Lower leg skin (tissue), 4 donors: ENCODE measurements at places on chromosomes 7 and 10.
A peak's percentile ranks its signal among the peaks of the same experiment; 100 is the strongest.

- DNase-seq, result no peak
Measured at GRCh38 chr10:116715839-116716377, 26.5 kb downstream of the HSPA12A start.

DNA sequence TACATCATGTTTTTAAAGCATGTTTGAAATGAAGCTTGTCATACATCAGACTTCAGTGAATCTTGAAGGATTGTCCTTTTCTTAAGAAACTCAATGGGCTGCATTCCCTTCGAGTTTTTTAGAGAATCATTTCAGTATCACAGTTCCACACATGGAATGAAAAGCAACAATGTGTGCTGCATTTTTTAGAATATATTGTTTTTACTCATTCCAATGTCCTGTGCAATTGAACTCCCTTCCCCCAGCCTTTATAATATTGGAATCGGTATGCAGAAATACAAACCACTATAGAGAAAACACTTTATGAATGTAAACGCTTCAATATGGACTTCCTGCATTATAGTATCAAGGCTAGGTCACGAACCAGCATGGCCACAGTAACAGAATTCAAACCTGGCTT lies 634.4 kb downstream of the GATA3 start:
- DNase-seq, result no peak

GRCh38 chr10:69651362-69651761 lies 21.3 kb downstream of the FAM241B start:
- no peak for DNase-seq

DNA sequence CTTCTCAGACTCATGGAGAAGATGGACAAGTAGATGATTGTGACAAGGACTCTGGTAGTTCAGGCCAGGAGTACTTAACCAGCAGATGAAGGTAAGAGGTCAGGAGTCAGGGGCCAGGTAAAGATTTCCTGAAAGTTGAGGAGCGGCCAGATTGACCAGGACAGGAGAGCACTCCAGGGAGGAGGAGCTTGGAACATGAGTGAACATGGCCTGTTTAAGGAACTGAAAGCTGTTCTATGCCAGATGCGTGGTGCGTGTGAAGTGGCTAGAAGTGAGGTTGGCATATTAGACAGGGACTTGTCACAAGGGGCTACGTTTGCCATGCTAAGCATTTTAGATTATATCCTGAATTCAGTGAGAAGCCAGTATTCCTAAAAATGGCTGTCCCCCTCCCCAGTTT lies 157.2 kb downstream of the WNT2 start:
- DNase-seq, result no peak

DNA sequence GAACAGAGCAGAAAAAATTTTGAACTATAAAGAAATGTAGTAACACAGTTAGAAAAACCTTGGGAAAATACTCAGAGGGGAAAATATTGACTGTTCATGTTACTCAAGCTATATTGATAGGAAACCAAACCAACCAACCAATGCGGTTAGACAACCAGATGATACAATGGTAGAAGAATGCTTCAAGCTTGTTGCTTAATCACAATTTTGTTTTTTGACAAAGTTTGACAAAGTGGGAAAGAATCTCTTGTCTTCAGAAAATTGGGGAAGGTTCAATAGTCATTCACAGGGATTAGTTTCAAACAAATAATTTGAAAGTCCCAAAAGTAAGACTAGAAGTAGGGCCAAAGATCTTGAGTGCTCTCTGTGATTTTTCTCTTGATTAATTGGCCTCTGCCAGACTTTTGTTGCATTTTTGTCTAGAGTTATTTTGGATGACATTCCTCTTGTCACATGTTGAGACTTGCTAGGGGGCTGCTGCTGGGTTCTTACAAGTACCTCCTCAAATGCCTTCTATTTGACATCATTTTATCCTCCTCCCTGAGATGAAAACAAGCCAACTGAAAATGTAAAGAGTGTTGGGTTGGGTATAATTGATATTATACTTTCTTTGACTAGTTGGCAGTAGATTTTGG lies 233.1 kb upstream of the PHYHIPL start:
- no peak for DNase-seq

- DNase-seq, result peak; percentile 70
Measured at GRCh38 chr7:1817061-1817712, 147.1 kb downstream of the ELFN1 start.

DNA sequence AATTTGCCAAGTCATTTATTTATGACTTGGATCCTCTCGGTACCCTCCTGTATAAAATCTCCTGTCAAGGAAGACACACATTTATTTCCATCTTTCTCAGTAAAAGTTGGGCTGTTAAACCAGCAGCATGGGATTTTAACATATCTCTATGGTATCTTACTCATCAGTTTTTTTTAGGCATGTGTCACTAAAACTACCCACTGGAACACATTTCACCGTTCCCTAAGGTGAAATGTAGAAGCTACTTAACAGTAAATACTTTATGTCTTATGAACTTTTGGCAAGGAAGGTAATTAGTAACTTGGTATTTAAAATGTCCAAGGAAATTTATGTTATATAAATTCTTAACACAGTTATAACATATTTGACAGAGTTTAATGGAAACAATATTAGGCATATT lies 152.5 kb upstream of the HDAC9 start:
- DNase-seq, result no peak

DNA sequence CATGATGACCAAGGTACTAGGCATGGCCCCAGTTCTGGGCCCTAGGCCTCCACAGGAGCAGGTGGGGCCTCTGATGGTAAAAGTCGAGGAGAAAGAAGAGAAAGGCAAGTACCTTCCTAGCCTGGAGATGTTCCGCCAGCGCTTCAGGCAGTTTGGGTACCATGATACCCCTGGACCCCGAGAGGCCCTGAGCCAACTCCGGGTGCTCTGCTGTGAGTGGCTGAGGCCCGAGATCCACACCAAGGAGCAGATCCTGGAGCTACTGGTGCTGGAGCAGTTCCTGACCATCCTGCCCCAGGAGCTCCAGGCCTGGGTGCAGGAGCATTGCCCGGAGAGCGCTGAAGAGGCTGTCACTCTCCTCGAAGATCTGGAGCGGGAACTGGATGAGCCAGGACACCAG lies 7.4 kb downstream of the ZSCAN21 start:
- DNase-seq, result no peak

GRCh38 chr7:101817471-101818286 lies at the start of gene CUX1:
Gene CUX1 (plus strand): TSS chr7:101817626. CDS start chr7:101817640, 14 bp downstream.
- DNase-seq, result peak; percentile 87

DNA sequence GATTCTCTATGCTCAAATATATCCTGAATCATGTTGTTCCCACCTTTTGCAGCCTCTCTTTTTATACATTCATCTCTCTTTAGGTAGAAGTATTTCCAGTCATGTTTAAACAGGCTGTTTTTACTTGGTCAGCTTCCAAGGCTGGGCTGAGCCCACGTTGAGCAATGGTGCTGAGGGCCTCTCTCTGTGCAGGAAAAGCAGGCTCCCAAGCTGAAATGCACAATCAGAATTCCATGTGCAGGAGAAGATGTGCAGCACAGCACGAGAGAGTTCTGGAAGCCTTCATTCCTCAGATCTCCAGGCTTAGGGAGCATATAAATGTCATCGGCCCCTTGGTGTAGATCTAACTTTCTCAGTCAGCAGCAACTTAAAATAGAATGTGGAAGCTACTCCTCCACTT lies 588.5 kb downstream of the TNS3 start:
- DNase-seq, result no peak

- no peak for DNase-seq
Measured at GRCh38 chr7:71904484-71904883, 507.7 kb downstream of the CALN1 start.

DNA sequence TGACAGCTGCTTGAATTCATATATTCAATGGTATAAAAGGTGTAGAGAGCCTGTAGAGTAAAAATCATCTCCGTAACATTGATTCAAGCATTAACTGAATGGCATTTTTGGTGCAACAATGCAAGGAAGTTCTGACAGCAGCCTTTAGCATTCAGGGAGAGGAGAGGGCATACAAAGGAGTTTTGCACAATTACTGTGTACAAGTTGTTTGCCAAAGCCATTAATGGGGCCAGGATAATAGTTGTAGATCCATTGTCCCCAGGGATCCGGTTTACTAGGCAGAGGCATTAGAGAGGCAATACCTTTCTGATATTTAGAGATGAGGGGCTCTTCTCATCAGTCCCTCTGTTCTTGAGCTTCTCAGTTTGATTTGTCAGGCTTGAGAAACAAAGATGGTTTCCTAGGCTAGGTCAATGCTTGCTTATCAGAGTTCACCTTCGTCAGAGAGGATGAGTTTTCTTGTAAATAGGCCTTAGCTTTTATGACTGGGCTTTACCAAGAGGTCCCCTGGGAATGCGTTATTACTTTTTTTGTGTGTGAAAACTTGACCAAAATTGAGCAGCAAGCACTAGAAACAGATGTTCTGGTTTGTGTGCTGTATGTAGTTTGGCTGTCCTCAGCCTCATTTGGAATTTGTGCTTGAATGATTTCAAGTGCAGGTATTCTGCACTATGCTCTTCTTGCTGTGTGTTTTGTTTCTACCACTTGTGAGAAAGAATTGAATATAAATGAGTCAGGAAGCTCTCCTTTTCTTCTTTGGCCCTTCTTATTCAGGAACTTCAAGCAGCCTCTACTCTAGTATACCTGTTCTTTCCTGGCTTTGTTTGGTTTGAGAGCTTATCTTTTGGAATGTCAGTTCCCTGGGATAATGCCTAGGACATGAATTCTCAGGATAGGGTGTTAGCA lies 32.0 kb downstream of the SND1 start:
- DNase-seq, result no peak

- DNase-seq, result peak; percentile 93
Measured at GRCh38 chr7:143391462-143392404, 10.6 kb downstream of the ZYX start.

DNA sequence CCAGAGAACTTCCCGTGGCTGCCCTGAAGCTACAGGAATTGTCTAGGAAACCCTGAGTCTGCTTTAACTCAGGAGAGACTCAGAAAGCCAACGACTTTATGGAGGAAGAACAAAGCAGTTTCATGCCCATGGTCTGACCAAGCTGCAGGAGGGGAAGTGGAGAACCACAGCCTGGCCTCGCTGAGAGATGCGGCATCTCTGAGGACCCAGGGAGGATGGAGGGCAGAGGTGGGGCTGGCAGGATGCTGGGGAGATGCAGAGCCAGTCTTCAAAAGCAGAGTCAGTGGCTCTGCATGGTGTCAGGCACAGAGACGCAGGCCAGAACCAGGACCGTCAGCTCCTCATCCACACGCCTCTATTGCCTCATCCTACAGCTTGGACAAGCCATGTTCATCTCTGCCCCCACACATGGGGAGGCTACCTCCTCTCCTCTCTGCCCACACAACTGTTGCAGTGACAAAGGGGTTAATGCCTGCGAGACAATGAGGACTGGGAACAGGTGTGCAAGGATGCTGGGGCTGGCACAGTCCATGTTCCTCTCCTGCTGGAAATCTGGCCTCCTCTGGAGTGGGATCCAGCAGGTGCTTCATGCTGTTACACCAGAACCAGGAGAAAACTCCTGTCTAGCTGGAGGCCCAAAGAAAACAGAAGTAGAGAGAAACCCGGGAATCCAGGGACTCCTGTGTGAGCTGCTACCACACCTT lies 267.0 kb downstream of the PLXNA4 start:
- DNase-seq, result no peak
